ENCODE measurements at places on chromosomes 3 and 15.

DNA sequence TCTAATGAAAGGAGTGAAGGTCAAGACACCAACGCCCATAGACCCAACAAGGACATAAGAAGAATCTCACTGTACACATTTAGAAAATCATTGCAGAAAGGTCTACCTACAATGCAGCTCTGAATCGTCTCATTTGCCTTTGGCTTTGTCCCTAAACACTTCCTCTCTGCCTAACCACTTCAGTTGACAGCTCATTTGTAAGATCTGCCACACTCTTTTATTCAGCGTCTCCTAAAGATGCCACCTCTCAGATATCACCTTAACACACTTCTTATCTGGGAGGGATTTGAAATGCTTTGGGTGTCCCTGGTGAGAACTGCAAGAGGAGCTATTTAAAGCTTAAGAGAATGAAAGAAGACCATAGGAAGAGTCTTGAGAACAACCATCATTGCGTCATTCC is 38.7 kb downstream of the RAB27A start:
- no peak for DNase-seq

DNA sequence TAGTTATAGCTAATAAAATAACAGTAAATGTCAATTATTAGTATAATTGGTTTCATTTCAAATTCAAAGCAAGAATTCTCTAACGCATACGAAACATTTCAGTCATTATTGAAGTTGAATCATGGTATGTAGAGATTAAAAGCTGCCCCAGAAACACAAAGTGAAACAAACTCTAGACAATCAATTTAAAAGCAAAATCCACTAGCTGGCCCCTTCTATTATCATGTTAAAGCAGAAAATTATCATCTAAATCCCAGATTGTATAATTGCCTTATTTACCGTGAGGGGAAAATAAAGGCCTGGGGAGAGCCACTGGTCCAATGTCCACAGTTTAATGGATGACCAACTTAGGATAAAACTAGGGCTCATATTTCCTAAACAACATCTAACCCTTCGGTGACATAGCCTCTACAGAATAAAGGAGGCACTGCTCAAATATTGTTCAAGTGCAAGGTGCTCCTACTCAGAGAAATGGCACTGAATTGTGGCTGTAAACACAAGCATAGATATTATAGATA is 110.9 kb upstream of the THRB start:
- DNase-seq: no peak

GRCh38 chr15:42582569-42583375 is 7.4 kb downstream of the STARD9 start:
- no peak for DNase-seq

DNA sequence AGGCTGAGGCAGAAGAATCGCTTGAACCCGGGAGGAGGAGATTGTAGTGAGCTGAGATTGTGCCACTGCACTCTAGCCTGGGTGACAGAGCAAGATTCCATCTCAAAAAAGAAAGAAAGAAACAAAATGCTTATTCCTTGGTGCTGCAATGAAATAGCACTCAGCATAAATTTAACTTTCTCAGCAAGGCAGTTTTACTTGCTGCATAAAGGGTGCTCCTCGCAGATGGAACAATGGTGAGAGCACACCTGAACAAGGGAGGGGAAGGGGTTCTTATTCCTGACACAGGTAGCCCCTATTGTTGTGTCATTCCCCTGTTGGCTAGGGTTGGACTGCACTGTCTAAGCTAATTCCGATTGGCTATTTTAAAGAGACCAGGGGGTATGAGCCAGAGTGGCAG is 17.1 kb downstream of the PAK2 start:
- DNase-seq: no peak

DNA sequence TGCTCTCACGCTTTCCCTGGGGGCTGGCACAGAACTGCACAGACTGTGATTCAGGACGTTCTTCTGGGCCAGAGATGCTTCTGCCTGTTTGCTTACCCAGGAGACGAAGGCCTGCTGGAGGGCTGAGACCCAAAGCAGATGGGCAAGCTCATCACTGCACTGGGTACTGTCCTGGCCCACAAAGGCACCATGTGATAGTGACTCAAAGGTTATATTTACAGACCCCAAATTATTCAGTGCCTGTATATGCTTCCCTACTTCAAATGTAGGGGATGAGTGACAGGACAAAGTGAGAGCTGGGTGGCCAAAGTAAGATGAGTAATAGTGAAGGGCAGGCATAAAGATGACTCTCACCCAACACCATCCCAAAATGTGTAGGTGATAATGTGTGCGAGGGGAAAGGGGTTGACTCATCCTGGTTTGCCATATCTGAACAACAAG is 127.4 kb downstream of the WDR76 start:
- no peak for DNase-seq

GRCh38 chr3:65914032-65914739 is 124.5 kb downstream of the MAGI1 start:
- DNase-seq: no peak

DNA sequence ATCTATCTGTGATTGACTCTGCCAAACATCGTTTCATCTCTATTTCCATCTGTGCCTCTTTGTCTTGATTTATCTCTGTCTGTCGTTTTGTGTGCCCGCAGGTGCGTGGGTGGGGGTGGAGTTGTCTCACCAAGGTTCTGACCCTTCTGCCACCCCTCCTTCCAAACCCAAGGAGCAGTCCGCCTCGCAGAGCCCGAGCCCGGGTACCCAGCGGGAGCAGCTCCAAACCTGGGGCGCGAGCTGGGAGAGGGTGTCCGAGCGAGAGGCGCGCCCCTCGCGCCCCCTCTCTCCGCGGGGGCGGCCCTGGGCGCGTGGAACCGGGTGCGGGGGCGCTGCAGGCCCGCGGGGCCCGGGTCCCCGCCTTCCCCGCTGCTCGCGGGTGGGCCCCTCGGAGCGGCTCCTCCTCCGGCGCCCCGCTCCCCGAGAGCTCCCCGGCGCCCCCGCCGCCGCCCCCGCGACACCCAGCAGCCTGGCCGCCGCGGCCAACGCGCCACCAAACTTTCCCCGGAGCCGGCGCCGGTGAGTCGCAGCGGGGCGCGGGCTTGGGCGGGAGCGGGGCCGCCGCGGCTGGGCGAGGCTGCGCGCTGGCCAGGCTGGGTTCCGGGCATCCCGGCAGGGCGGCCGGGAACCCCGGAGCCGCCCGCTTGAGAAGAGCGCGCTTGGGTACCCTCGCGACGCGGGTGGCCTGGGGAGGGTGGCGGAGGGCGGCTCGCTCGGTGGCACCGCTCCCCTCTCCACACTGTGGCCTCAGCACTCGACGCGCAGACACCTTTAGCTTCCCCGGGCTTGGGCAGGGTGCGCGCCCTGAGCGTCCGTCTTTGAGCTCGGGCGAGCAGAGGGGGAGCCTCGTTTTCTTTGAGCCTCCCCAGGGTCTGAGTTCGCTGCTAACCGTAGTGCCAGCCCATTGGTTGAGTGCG is at the start of gene HRH1:
TSS of gene HRH1 (plus strand) at position 458 of the 917 bp plus-strand sequence. CDS start 104,545 bp downstream, outside the sequence.
- DNase-seq: peak; percentile 81

DNA sequence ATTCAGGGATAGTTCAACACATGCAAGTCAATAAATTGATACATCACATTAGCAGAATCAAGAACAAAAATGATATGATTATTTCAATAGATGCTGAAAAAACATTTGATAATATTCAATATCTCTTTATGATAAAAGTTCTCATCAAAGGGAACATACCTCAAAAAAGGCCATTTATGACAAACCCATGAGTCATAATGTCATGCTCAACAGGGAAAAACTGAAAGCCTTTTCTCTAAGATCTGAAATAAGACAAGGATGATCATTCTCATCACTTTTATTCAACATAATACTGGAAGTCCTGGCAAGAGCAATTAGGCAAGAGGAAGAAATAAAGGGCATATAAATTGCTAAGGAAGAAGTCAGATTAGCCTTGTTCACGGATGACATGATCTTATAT is 54.1 kb upstream of the TMEM158 start:
- DNase-seq: no peak

All from left lung (tissue), 14 donors.